Activated T-helper 1 cell treated with anti-CD3 and anti-CD28 coated beads, Interleukin-2, amount 50 U/mL, for 16 hours (primary cell): ENCODE measurements at places on chromosomes 12 and 14.

DNA sequence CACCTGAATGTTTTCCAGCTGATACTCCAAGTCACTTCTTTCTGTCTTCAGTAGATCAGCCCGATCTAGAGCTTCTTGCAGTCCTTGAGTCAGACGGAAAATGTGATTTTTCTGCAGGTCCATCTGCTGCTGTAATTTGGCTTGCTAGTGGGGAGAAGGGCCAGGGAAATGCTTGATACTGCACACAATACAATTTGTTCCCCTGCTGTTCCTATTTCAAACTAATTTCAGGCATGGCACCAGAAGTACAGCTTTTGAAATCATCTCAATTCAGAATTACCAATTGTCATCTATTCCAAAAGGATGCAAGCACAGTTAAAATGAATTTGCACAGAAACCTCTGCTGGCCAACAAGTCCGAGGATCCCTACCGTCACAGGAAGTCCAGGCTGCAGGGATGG, 53.4 kb downstream of the PRKAB1 start:
- DNase-seq: no peak

DNA sequence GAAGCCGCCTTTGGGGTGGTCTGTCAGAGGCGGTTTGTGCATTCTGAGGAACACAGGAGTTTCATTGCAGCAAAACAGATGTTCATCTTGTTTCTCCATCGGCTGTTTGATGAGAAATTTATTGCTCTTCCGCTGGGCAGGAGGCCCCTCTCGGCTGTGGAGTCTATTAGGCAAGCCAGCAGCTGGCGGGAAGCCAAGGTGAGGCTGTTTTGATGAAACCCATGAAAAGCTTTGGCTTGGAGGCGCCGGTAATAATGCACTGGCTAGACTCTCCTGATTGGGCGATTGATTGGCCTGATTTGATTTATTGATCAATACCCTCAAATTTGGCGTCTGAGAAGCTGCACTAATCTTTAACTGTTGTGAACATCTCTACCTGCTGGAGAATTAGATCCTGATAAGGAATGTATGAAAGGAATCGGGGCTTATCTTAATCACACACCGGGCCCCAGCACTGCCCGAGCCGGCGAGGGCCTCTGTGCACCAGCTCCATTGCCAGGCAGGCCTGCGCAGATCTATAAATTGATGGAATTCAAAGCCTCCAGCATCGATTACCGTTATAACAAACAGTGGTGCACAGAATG, 187.7 kb downstream of the PHETA1 start:
- DNase-seq: no peak

DNA sequence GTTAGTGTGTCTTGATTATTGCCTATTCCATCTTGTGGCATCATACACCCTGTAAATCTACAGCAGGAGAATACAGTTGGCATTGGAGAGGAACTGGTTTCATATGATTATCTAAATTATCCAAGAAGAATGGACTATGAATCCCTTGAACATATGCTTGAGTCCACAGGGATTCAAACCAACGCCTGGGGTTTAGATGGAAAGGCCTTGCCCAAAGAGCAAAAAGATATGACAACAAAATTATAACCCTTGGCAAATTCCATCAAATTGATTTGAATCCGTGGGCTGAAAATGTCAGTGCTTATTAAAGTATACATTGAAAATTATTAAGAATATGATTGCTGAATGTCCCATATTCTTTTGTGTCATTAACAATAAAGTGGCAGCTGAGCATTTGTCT, 108.2 kb downstream of the PDE3A start:
- DNase-seq: no peak

- no peak for DNase-seq
Measured at GRCh38 chr12:87995581-87996178, 33.5 kb downstream of the C12orf50 start.

DNA sequence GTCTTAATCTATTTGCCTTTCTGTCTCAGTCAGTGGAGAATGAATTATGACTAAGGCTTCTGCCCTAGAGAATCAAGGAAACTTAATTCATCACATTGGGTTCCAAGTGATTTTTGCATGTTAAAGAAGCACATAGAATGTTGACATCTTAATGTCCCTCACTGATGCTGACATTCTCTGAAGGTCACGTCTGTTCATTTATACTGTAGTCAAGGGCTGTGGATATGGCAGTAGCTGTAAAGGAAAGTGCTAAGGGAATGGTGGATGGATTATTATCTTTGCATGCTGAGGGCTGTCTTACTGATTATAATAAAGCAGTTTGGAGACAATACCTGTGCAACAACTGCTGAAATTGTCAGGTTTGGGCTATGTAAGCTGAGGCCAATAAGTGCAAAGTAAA, 161.2 kb downstream of the PLCZ1 start:
- no peak for DNase-seq

DNA sequence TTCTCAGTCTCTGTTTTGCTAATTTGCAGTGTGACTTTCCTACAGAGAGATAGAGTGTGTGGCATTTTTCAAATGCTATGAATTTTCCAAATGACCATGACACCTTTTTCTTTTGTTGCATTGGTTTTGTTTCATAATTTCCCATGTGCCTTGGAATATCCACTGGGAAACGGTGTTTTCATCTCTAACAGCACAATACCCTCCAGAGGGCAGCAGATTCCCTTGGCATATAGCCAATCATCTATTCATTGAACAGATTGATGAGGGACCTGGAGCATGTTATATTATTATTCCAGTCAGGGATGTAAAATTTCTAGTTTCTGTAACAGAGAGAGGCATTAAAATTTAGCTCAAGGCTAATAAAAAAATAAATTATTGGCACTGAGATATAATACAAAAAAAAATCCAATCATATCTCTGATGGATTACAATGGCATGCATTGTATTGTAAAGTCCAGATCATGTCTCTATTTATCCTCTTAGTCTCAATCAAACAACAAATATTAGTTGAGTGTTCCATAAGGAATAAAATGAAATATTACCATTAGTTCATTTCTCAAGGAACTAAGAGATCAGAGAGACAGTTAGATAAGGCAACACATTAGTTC, 29.6 kb upstream of the NTN4 start:
- no peak for DNase-seq

DNA sequence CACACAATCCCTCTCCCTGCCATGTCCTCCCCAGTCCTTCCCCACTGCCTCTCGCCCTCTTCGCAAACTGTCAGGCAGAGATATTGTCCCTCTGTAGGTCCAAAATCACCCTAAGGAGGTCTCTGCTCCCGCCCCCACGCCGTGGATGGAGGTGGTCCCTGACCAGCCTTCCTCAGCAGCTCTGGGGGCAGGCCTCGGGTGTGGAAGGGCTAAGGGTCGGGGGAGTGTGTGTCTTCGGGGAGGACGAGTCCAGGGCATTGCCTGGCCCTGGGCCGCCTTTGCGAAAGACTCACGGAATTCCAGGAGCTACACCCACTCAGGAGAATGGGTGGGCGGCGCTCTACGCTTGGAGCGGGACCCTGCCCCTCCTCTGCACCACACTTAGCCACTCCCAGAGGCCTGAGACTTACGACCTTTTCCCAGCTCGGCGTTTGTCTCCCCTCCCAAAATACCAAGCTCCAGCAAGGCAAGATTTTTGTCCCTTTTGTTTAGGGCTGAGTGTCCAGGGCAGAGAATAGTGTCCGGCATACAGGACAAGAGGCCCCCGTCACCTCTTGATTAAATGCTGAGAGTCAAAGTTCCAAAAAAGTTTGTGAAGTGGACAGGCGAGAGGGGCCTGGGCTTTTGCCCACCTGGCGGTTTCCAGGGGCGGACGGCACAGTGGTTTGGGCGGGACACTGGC, 881 bp downstream of the PYGL start:
- DNase-seq: no peak

DNA sequence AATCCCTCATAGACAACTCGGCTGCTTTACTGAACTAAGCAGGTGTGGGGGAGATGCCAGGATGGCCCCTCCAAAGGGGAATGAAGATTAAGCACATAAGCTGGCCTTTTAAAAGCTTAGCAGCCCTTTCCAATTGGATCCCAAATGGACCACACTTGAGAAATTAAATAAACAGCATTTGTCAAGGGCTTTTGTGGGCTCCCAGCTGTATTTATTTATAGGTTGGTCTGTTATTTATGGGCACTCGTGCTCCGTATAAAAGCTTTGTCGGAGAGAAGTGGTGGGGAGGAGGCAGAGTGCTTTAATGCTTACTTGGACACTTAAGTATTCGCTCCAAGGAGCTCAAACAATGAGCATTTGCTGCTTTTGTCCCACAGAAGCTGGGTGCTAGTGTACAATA, 580.2 kb downstream of the MED13L start:
- DNase-seq: no peak

DNA sequence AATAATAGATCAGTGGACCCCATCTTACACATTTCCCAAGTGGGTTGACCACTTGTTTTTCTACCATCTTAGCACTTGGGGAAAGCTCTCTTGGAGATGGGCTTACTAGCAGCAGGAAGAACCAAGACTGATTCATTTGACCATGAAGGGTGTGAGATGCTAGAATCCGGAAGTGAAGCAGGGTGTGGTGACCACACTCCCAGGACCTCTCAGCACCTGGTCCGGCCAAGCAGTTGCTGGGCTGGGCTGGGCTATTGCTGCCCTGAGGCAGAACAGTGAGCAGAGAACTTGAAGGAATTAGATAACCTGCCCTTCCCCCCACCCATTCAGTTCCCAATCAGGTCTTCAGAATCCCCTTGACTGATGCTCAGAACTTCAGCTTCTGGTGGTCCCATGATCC, 24.4 kb downstream of the ADCY6 start:
- no peak for DNase-seq

- DNase-seq: no peak
Measured at GRCh38 chr12:48331399-48331798, 19.3 kb downstream of the ZNF641 start.

- DNase-seq: no peak
Measured at GRCh38 chr12:108547686-108548085, 13.3 kb downstream of the SART3 start.

DNA sequence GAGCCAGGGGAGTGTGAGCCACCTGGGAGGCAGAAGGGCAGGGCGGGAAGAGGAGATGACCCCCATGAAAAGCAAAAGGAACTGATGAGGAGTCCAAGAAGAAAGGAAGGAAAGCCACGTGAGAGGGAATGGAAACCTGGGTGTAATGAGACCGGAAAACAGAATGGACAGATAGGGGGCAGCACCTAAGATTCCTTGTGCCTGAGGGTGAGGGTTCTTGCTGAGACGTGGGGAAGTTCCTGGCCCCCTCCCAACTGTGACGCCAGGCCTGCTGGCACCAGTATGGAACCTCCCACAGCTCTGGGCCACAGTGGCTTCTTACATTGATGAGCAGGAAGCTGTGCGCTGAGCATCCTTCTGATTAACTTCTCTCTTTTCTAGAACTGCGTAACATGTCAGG, 30.8 kb downstream of the TTC7B start:
- no peak for DNase-seq

DNA sequence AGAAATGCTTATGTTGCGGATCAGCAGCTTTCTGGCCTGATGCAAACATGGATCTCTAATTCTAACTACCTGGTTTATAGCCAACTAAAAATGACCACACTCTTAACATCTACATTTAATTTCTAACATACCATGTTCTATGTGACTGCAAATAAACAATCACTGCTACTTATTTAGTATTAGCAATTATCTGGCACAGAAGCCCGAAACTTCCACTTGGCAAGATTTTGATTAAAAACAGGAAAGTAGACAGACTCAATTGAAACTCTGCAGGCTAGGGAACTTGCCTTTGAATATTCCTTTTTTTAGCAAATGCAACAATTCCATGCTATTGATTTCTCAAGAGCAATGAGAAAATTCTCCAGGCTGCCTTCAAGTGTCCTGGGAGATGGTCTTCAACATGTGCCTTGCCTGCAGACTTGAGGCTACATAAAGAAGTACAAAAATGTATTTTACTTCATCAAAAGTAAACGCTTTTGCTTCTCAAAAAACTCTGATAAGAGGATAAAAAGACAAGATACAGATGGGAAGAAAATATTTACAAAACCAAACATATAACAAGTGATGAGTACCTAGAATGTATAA, 9.1 kb upstream of the TMCC3 start:
- no peak for DNase-seq

DNA sequence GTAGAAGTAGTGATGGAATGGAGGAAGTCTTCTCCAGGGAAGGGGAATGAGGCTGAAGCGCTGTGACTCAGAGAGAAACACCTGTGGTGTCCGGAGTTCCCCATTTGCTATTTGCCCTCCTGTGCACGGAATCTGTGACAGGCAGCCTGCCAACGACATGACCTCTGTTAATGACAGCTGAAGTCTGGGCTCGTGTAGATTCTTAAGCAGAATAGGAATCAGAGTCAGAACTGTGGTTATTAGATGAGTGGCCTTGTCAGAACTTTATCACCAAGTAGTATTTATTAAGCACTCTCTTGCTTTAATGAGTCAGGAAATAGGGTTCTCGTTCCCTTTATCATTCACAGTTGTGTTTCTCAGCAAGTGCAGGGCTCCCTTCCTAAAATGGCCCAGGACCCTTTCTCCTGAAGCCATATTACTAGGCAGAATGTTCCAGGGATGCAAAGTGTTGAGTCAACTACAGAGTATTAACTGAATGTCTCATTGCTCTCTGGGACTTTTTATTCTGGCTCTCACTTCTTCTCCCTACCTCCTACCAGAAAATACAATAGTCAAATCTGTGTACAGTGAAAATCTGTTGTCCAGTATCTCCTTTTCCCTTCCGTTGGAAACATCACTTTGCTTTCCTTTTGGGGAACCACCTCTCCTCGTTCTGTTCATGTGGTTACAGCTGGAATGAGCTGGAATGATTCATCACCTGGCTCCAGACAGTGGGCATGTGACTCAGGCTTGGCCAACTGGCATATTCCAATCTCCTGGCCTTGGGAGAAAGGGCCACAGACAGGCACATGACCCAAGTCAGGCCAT, 77.8 kb upstream of the MAX start:
- no peak for DNase-seq

GRCh38 chr14:102323102-102323501, 3.6 kb downstream of the ZNF839 start:
- no peak for DNase-seq

DNA sequence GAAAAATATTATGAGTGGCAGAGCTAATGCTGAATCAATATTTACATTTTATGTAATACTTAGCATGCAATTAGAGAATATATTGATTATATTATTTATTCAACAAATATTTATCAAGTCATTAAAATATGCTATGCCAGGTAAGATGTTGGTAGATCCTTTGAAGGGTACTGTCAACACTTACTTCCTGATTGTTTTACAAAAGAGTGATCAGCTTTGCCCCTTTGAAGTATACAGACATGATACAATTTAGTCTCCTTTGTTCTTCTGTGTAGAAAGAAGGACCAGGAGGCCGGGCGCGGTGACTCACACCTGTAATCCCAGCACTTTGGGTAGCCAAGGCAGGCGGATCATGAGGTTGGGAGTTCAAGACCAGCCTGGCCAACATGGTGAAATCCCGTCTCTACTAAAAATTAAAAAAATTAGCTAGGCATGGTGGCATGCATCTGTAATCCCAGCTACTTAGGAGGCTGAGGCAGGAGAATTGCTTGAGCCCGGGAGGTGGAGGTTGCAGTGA, 73.9 kb upstream of the IFNG-AS1 start:
- no peak for DNase-seq

- DNase-seq: no peak
Measured at GRCh38 chr12:1859643-1860042, 39.3 kb downstream of the LRTM2 start.

DNA sequence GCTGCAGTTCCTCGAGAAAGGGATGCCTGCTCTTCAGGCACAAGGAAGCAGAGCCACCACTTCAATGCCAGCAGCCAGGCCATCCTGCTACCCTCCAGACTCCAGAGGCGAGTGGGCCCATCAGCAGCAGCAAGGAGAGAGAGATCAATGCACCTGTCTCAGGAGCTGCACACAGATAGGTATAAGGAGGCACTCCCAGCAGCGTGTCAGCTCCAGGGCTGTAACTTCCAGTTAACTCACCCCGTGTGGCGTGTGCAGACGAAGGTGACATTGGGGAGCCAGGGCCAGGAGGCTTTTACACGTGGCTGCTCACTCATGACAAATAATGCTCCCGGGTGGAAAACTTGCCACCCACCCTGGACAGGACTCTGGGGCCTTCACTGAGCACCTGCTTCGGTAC, 24.2 kb downstream of the GALNT16 start:
- DNase-seq: no peak
